ENCODE measurements at places on chromosomes 12 and 14.

GRCh38 chr14:25044106-25044698 is 5.7 kb downstream of the STXBP6 start:
- no peak for DNase-seq

GRCh38 chr14:55271572-55272298 is 514 bp downstream of the FBXO34 start:
- peak; percentile 87 for DNase-seq

- DNase-seq, result no peak
Observed at GRCh38 chr14:64612021-64612380, 62.2 kb downstream of the PPP1R36 start.

DNA sequence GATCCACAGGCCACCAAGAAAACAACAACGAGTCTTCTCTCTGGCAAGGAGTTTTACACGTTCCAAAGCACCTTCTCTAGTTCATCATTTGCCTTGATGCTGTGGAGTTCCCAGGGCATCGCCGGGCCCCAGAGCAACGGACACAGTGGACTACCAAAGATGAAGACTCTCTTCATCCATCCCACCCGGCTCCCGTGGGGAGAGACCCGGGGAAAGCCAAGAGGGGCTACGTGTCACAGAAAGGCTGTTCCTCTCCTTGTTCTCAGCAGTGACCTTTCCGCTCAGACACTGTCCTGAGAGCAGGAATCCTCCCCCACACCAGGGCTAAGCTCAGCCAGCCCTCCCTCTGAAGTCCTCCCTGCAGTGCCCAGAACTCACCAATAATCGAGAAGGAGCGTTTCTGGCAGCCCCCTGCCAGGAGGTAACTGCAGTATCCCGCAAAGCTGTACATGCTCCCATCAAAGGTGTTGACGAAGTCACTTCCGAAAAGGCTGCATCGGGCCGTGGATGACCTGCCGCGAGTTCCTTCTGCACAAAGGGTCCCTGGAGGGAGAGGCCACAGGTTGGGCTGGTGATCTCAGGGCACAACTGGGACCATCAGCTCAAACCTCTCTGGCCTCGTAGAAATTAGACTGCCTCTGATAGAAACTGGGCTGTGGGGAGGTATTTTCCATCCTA is 3.5 kb downstream of the VWF start:
- DNase-seq, result no peak

GRCh38 chr12:41819948-41820347 is 324.7 kb downstream of the GXYLT1 start:
- DNase-seq, result no peak

Measured in osteocyte (in vitro differentiated cells).